ENCODE measurements at places on chromosomes 4 and X.

DNA sequence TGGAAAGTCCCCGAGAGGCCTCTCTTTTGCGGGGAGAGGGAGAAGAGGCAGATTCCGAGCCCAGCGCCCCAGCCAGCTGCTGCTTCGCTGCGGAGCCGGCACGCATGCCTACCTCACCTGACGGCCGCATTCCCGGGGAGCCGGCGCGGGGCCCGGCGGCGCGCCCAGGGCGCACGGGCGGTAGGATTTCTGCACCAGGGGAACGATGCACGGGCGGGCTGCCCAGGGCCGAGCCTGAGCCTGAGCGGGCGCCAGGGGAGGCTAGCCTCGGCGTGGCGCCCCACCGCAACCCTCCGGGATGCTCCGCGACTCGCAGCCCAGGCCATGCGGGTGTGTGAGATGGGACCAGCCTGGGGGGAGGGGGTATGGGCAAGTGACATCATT is 81.3 kb upstream of the SCML1 start:
- no peak for DNase-seq

DNA sequence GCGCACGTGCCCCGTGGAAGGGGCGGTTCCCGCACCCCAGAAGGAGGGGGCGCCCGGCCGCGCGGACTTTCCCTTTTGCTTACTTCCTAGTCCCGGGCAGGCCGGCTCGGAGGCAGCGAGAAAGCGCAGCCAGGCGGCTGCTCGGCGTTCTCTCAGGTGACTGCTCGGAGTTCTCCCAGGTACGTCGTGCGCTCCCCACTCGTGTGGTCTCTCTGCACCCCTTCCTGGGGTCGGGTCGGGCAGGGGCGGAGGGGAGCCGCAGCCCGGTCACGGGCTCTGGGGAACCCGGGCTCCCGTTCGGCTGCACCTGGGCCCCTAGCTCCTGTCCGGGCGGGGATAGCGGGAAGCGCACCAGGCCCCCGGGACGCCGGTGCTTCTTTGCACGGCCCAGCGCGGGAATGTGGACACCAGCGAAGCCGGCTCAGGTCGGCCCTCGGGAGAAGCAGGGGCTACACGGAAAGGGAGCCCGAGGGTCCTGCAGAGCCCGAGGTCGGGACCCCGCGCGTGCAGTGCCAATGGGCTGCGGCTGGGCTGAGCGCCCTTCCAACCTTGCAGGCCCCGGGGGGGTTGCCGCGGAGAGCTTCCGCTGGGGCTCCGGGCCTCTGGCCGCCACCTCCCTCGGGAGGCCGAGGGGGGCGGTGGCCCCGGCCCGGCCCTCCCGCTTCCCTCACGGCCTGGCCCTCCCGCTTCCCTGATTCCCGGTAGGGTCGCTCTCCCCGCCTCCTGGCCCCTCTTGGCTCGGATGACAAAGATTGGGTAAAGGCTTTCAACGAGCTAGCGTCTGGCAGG is at the start of gene TLR2:
TLR2 (plus strand) TSS at position 99 of the 789 bp plus-strand sequence. CDS start 18,628 bp downstream, outside the sequence.
- no peak for DNase-seq

GRCh38 chr4:41611881-41612871 is 74.2 kb downstream of the LIMCH1 start:
- no peak for DNase-seq

- DNase-seq = no peak
Observed at GRCh38 chr4:20591571-20591970, 108.7 kb upstream of the PACRGL start.

- no peak for DNase-seq
Observed at GRCh38 chr4:26779674-26780073, 81.0 kb upstream of the STIM2 start.

- no peak for DNase-seq
Observed at GRCh38 chrX:43817444-43817843, 64.8 kb downstream of the MAOB start.

GRCh38 chr4:113003841-113004240 is 45.6 kb upstream of the ANK2 start:
- no peak for DNase-seq

GRCh38 chrX:48883729-48884128 is 13.8 kb downstream of the TIMM17B start:
- no peak for DNase-seq

GRCh38 chrX:149512225-149512885 is 7.2 kb upstream of the IDS start:
- DNase-seq = no peak

GRCh38 chr4:159540501-159540900 is 437.6 kb downstream of the RAPGEF2 start:
- DNase-seq = no peak

DNA sequence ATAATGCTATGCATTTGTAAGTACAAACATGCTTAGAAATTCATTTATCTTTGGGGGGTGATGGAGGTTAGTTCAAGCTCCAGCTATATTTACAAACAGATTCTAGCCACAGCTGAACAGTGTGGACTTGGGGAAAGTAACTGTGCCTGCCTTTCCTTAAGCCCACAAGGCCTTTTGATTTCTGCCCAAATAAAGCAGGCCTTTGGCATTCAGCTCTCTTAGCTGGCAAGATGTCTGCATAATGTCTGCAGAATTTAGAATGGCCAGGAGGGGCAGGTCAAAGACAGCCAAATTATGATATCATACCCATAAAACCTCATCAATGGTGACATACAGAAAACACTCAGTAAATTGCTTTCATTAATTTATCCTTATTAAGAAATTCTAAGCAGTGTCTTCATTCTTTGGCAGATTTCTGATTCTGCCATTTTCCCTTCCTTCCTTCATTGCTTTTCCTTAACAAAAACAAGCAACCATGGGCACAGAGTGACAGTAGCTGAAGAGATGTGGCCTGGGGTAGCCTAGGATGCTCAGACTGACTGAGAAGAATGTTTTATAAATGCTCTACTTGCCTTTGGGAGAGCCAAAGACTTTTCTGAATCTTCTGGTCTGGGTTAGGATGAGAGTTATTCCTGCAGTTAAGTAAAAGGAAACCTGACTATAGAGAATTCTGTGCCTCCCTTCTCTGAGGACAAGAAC is 538.7 kb upstream of the NR3C2 start:
- DNase-seq = no peak

- no peak for DNase-seq
Observed at GRCh38 chrX:21691512-21692018, 33.4 kb upstream of the KLHL34 start.

DNA sequence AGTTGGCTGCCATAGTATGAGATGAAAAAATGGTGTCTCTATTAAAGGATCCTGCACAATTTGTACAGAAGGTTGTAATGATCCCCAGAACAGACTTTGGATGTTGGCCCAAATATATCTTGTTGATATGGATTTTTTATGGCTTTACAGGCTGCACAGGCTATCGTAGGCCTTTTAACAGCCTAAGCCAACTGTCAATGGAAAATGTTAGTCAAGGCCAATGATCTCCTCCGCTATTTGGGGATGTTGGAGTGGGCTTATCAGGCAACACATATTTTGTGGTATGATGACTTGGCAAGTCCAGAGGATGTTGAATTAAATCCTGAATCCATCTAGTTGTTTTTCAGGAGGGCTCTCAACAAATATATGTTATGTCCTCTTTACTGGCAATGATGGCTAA is 42.1 kb downstream of the ZCCHC13 start:
- DNase-seq = no peak

DNA sequence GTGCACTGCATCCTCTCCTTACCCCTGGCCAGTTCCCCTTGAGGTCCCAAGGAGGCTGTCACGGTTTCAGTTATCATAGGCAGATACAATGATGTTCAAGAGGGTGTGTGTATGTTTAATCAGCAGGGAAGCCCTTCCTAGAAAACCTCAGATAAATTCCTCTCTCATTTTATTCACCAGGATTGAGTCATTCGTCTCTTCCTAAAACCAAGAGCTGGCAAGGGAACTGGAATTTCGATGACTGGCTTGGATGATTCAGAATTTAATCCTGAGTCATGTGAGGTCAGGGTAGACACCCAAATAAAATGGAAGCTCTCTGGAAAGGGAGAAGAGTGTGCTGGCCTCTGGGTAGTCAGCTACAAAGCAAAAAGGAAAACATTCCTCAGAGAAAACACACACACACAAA is 106.2 kb upstream of the RAPGEF2 start:
- peak; percentile 56 for DNase-seq

DNA sequence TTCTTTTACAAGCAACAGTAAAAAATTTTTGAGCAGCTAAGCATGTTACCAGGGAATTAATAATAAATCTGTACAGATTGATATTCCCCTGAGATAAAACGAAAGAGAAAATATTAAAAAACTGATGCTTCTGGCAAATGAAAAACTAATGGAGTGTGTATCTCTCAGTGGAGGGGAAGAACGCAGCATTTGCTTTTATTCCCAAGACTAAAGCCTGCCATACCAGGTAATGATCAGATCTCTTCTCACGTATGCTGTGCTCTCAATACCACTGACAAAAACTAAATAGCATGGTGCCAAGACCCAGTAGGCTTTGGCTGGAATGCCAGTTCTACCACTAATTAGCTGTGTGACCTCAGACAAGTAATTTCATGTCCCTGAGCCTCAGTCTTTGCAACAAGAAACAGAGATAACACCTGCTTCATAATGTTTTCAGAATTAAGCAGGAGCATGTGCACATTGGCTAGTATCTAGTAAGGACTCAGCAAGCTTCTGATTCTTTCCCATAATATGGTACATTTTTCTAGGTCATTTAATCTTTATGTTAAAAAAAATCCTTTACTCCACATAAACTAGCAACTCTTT is 179.6 kb downstream of the CENPC start:
- no peak for DNase-seq

DNA sequence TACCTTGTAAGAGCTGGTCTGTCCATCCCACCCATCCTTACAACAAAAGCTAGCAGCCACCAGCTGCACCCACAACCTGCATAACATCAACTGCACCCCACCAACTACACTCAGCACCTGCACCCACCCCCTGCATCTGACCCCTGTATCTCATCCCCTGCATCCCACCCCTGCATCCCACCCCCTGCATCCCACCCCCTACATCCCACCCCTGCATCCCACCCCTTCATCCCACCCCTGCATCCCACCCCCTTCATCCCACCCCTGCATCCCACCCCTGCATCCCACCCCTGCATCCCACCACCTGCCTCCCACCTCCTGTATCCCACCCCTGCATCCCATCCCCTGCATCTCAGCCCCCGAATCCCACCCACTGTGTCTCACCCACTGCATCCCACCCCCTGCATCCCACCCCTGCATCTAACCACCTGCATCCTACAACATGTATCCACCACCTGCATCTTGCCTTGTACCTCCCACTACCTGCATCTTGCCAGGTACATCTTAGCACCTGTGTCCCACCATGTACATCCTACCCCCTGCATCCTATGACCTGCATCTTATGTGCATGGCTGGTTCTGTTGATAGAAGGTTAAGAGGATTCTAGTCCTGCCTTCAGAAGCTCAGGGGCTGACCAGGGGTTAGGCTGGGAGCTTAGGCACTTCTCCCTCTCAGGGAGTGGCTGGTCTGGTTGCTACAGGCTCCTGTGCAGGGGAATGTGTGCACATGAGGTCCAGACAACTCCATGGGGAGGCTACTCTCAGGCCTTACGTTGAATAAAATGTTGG is 9.4 kb downstream of the TMEM271 start:
- no peak for DNase-seq

DNA sequence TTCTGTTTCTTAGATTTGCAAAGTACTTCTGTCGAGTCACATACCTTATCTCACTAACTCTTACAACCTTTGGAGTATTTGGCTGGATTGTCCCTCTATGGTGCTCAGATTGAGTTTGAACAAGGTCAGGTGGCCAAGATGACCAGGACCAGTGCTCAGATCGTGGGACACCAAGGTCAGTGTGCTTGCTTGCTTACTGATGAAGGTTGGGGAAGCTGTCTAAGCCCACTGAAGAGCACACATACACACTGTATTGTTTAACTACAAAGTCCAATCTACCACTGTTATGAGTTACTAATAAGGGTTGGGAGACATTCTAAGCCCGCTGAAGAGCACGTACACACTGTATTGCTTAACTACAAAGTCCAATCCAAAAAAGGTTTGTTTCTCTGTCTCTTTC is 53.7 kb downstream of the TAB3 start:
- no peak for DNase-seq

DNA sequence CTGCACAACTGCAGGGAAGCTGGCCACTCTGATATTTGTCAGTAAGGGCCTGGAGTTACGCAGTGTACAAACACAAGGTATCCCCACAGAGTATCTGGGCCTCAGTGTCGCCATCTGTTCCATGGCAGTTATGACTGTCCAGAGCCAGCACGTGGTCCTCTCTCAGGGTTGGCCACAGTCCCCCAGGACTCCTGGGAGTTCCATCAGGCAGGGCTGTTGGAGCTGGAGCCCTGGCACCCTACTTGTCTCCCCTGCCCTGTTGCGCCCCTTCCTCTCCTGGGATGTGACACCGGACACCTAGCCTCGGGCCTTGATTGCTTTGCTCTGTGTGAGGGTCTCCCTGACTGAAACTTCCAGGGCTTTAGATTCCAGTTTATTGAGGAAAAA is 8.4 kb downstream of the HTRA3 start:
- no peak for DNase-seq

DNA sequence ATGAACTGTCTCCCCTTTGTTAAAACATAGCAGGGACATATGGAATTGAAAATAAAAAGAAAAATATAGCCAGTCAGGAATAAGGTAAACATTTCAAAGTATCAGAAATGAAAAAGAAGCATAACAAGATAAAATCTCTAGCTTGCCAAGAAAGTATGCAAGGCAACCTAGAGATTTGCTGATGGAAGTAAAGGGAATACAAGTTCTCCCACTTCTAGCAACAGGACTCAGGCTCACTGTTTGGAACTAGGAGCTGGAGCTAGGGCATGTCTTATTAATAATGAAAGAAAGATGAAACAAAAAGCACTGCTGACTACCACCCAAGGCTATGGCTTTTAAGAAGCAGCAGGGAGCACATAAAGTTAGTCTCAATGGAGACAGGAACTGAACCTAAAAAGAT is 18.2 kb downstream of the ANKRD50 start:
- DNase-seq = no peak

DNA sequence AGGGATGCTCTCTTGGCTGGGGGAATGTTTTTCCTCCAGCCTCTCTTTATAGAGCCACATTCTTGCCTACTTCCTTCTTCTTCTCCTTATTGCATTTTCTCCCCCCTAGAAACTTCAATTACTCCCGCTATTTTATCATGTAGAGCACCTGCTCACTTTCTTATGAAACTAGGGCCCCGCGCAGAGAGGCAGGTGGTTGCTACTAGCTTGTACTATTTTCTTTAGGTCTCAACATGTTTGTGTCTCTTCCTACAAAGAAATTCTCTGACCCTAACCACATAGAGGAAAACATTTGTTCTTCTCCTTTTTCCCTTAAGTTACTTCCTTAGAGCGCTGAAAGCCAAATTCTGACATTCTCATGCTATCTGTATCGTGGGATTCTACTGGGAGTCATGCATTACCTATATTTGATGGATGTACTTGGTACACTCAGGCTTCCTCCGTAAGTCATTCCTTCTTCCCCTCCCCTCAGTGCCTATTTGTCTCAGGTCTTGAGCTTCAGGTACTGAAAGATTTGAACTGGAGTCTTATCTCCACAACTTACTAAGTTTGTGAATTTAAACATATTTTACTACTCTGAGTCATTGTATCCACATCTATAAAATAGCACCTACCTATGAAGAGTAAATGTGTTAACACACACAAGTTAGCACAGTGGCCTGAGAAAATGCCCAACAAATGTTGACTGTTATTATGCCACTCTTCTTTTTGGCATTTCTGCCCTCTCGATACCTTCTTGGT is 159.1 kb upstream of the LEF1 start:
- no peak for DNase-seq

All from NCI-H2029 treated with DMSO at 0.1 percent for 48 hours (cell line).